ENCODE measurements at places on chromosomes 5 and 9.
A peak's percentile ranks its signal among the peaks of the same experiment; 100 is the strongest.

DNA sequence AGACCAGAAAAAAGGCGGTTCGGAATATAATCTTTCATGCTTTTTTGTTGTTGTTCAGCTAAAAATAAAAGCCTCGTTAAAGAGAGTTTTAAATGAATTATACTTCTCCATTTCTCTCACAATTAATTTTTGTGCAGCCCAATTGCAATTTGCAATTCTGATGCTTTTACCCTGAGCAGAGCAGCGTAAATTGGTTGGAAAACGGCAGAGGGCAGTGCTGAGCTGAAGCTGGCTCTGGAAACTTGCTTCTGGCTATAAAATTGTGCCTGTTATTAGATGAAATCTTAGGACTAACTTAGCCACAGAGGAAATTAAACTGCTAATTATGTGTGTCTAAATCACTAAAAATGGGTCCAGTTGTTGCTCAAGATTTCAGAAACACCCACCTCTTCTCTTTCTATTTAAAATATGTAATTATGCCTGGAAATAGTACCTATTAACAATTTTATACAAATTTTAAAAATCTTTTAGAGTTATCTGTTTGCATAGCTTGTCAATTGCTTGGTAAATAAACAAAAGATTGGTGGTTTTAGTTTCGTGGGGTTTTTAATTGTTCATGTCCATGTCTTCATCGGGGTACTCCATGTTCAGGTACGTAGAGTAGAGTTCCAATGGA, 441.8 kb upstream of the TLE4 start:
- no peak for DNase-seq

- DNase-seq = no peak
These were observed 230.3 kb downstream of the GLIS3 start for GRCh38 chr9:4069457-4070153.

GRCh38 chr9:104412238-104412637, 91.8 kb upstream of the OR13F1 start:
- no peak for DNase-seq

- DNase-seq = no peak
These were observed 40.5 kb upstream of the TRIO start for GRCh38 chr5:14102666-14103065.

- no peak for DNase-seq
These were observed 28.1 kb downstream of the PIK3R1 start for GRCh38 chr5:68243681-68244080.

- no peak for DNase-seq
These were observed 19.0 kb downstream of the ACTL7B start for GRCh38 chr9:108836781-108837180.

GRCh38 chr9:17623965-17624364, 45.1 kb downstream of the SH3GL2 start:
- no peak for DNase-seq

- no peak for DNase-seq
These were observed 28.6 kb upstream of the IL13 start for GRCh38 chr5:132629230-132629944.

DNA sequence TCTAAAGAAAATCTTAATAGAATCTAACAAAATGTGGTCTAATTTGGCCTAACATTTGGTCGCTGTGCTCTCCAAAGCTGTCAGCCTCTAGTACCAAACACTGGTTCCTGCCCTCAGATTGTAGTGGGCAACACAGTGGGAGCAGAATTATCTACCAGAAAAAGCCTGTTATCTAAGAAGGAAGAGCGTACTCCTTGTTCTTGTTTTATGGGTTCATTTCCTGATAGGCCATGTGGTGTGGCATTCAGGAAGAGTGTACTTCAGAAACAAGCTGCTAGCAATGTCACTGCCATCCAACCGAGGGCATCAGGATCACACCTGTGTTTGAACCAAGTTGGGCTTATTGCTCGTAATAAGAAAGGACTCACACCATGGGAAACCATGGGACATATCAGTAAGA, 487.9 kb upstream of the DAP start:
- DNase-seq = no peak

- no peak for DNase-seq
These were observed 2.9 kb downstream of the DNAJB5 start for GRCh38 chr9:34992376-34992951.

DNA sequence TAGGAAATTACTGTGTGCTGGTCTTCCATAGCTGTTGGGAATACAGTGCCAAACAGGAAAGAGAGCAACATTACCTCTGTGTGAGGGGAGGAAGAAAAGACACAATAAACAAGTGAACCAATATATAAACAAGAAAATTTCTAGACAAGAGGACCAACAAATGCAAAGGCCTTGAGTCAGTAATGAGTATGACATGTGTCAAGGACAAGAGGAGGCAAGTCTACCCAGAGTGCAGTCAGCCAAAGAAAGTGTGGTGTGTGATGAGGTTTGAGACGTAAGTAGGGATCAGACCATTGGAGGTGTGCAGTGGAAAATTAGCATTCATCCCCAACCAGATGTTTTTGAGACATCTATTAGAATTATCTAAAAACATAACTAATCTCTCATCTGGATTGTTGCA, 69.5 kb upstream of the CDH6 start:
- DNase-seq = no peak

GRCh38 chr5:90231688-90232087, 177.9 kb downstream of the CETN3 start:
- no peak for DNase-seq

GRCh38 chr5:62124266-62124665, 181.7 kb upstream of the KIF2A start:
- peak; percentile 54 for DNase-seq

- peak; percentile 39 for DNase-seq
These were observed 11.5 kb downstream of the SARDH start for GRCh38 chr9:133726401-133727276.

DNA sequence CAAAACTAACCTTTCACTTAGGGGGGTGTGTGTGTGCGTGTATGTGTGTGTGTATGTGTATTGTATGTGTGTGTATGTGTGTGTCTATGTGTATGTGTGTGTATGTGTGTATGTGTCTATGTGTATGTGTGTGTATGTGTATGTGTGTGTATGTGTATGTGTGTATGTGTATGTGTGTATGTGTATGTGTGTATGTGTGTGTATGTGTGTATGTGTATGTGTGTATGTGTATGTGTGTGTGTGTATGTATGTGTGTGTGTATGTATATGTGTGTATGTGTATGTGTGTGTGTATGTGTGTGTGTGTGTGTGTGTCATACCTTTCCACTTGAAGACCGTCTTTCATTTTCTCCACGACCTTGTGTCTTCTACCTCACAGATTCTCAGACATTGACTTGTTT, 20.8 kb upstream of the FLT4 start:
- no peak for DNase-seq

- DNase-seq = no peak
These were observed 87.5 kb downstream of the SECISBP2 start for GRCh38 chr9:89405826-89406225.

DNA sequence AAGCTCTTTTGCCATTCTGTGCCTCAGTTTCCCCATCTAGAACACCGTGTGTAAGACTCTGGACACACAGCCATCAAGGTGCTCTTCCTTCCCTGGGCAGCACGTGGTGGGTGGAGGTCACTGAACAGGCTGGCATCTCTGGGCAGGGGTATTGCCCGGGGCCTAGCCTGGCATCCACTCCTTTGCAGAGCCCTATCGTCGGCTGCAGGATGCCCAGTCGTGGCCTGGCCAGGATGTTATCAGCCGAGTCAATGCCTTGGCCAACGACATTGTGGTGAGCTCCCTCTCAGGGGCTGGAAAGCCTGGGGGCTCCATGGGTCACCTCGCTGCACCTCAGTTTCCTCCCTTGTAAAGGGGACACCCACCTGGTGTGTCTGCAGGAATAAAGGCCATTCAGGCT, 4.0 kb downstream of the ADGRD2 start:
- DNase-seq = no peak

DNA sequence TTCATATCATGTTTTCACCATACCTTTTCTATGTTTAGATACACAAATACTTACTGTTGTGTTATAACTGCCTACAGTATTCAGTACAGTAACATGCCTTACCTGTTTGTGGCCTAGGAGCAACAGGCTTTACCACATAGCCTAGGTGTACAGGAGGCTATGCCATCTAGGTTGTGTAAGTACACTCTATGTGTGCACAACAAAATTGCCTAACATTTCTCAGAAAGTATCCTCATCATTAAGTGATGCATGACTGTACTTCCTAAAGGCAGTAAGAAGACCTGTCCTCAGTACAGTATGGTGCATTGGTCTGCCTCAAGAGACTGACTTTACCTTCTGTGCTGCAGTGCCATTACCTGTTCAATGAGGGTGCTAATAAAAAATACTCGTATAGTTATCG, 7.9 kb downstream of the TXN start:
- DNase-seq = no peak

- DNase-seq = no peak
These were observed 211.9 kb downstream of the MEF2C start for GRCh38 chr5:88671106-88671504.
